ENCODE measurements at places on chromosomes 5 and 9.
A peak's percentile ranks its signal among the peaks of the same experiment; 100 is the strongest.

GRCh38 chr9:118575341-118576070 lies 793.7 kb downstream of the BRINP1 start:
- no peak for DNase-seq

- DNase-seq: peak; percentile 74
These were observed 92.4 kb downstream of the ARL15 start for GRCh38 chr5:54217826-54218503.

- no peak for DNase-seq
These were observed 1.8 kb upstream of the CNOT6 start for GRCh38 chr5:180492226-180492903.

- DNase-seq: no peak
These were observed 16.9 kb downstream of the PCSK5 start for GRCh38 chr9:75907329-75907728.

- no peak for DNase-seq
These were observed 26.6 kb upstream of the C5orf58 start for GRCh38 chr5:170206216-170206615.

- no peak for DNase-seq
These were observed 1613.8 kb downstream of the MAT2B start for GRCh38 chr5:165119175-165119574.

DNA sequence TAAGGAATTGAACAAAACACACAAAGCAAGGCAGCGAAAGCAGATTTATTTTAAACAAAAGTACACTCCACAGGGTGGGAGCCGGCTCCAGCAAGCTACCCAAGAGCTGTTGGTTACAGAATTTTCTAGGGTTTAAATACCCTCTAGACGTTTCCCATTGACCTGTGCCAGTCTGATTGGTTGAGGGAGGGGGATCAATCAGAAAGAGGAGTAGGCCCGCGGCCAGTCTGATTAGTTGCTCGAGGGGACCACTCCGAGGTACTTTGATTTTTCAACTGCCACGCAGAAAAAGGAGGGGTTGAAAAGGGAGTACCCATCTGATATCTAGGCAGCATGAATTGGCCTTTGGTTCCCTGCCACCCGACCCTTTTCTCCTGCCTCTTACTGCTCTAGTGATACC lies 998 bp downstream of the SRP19 start:
- DNase-seq: no peak

- peak; percentile 70 for DNase-seq
These were observed 276.5 kb downstream of the ARHGEF28 start for GRCh38 chr5:73902327-73903051.

- DNase-seq: no peak
These were observed 125.7 kb downstream of the SEMA6A start for GRCh38 chr5:116448870-116449427.

- no peak for DNase-seq
These were observed 936.1 kb upstream of the WWC1 start for GRCh38 chr5:167355346-167355745.

- no peak for DNase-seq
These were observed 40.7 kb downstream of the SPTAN1 start for GRCh38 chr9:128593039-128593438.

DNA sequence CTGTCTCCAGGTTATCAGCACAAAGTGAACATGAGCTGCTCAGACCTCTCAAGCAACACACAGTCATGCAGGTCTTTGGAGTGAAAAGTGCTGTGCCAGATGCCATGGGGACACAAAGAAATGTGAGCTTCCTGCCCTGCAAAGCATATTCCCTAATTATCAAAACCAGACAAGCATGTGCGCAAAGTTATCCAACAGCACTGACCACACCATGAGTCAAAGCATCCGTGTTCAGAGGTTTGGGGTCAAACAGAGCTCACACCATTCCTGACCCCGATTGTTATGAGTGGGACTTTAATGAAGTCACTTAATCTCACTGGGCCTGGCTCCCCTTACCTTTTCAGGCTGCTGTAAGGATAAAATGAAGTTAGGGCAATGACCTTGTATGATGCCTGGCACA lies 138.5 kb downstream of the SLIT3 start:
- no peak for DNase-seq
